ENCODE measurements at places on chromosomes 1 and 21.

DNA sequence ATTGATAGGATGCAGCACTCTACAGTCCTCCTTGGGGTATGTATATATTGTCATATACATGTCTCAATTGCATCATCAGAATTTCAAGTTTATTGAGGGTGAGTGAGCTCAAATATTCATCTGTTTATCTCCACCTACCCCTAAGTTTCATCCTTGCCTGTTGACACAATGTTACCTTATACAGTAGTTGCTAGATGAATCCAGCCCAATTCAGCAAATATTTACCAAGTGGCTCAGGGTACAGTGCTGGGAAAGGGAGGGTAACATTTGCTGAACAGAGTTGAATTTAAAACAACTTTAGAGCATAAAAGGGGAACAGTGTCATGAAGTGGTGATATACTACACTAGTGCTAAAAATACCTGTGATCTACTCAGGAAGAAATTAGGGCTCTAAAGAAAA lies 14.4 kb downstream of the ELAVL4 start:
- DNase-seq: no peak

DNA sequence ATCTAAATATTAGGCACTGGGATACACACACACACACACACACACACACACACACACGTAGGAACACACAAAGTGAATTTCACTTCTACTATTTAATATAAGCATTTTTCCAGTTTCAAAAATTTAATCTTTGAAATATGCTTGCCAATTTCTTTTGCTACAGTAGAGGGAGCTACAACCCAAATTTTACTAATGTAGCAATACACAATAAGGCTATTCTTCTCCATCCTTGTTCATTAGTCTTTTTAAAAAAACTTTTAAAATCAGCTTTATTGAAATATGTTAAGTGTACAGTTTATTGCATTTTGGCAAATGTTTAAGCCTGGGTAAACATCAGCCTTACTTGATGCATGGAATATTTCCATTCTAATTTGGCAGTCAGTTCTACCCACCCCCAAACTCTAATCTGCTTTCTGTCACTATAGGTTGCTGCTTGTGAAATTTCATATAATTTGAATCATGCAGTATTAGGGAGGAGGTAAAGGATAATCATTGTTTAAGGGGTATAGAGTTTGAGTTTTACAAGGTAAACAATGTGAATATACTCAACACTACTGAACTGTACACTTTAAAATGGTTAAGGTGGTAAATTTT lies 93.0 kb upstream of the TENT5C start:
- no peak for DNase-seq

DNA sequence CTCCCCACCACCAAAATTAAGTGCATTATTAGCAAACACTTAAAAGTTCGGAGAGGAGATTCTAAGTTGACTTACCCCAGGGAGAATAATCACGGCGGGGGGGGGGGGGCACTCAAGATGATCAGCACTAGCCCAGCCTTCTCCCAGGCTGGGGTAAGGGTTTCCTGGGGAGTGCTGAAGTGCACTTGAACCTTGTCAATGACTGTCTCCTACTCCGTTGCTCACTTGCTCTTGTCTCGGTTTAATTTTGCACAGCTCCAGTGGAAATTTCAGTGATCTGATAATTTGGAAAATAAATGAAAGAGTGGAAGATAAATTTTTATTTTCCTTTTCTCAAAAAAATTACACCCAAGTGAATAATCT lies 59.2 kb downstream of the PBX1 start:
- DNase-seq: no peak

- no peak for DNase-seq
Observed at GRCh38 chr1:11434501-11434900, 44.5 kb upstream of the DISP3 start.

DNA sequence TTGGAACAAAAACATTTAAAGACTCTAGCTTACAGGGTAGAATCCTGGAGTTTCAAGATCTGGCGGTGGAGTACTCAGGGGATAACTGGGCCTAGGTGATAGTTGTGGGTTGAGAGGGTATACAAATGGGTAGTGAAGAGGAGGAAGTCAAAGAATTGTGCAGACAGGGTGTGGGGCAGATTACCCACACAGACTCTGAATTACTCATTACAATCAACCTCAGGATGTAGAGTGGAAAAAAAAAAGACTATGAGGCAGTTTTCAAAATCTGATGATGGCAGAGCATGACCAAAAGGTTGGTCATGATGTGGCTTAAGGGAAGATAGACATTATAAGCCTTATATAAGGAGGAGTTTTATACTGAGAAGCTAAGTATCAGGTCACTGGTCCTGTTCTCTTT lies 44.1 kb upstream of the GLIS1 start:
- no peak for DNase-seq

DNA sequence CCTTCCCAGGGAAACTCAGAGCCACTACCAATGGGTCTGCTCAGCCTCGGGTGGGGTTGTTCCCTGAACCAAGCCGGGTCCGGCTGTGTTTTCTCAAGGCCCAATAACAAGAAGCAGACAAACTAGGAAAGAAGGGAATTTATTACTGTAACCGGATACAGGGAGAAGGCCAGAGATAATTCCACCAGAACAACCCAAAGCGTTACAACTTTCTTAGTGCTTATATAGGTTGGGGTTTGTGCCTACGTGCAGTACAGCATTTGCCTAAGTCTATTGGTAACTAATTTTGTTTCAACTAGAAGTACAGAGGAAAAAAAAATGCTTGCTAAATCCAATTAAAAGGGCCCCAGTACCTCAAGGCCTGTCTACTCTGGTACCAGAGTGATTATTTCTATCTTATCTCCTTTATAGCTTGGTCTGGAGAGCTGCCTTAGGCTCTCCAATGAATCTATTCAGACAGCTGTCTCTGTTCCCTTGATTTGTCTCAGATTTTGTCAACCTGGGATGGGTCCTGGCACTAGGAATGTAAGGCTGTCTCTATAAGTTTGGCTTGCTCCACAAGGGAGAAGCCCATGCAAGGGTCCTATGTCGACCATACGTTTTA lies 57.3 kb upstream of the CCDC190 start:
- no peak for DNase-seq

GRCh38 chr1:151069103-151069486 lies 1.5 kb upstream of the GABPB2 start:
- DNase-seq: no peak

- DNase-seq: no peak
Observed at GRCh38 chr1:36571106-36571505, 88.4 kb upstream of the CSF3R start.

DNA sequence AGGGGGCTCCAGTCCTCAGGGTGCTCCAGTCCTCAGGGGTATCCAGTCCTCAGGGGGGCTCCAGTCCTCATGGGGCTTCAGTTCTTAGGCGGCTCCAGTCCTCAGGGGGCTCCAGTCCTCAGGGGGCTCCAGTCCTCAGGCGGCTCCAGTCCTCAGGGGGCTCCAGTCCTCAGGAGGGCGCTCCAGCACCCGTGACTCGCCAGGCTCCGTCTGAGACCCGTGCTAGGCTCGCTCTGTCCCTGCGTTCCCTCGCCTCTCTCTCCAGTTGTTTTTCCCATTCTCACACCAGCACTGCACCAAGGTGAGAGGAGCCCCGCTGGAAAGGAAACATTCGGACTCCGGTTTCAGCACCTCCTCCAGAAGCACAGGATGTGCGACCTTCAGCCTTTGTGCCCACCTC lies 9.4 kb upstream of the OR2M2 start:
- DNase-seq: no peak

DNA sequence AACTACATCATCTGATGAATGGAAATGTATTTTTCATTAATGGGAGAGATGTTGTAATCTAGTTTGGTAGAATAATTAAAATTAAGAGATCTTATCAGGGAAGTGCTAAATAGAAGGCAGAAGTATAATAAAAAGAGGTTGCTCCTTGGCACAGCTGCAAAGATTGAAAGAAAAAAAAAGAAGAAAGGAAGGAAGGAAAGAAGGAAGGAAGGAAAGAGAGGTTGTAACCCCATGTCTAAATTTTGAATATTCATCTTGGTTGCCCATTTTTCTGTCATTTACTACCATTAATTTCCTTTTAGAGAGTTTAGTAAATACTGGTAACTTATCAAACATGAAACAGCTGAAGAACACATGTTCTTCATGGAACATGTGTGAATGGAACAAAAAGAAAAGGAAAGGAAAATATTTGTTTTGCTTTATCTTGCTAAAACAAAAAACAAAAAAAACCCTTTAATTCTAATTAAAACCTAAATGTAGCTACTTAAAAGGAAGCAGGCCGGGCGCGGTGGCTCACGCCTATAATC lies 10.5 kb upstream of the MDM4 start:
- DNase-seq: no peak

DNA sequence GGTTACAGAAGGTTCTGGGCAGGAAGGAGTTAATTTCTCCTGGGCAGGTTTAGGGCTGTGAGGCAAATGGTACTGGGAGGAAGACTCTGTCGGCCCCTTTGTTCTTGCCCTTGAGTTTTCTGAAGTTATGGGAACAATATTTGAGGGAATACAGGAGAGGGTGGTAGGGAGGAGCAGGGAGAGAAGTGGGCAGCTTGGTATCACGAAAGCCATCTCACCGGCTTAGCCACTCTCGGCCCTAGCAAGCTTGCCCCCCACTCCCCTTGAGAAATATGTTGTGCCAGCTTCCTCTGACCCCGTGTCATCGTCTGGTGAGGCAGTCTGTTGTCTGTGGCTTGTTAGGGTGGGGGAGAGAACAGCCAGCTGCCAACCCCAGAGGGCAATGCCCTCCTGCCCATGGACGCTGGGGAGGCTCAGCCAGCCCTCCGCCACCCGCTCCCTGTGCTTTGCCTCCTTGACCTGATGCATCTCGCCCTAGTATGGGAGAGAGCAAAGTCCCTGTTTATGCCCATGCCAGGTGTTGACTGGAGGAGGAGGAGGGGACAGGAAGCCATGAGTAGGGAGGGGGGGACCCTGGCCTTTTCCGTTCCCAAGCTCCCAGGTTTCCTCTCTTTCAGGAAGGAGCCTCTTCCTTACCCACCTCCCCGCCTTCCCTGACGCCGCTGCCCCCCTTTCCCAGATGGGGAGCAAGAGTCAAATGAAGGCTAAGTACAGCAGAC lies 1.2 kb downstream of the EFNA1 start:
- no peak for DNase-seq

GRCh38 chr1:192943108-192943507 lies 116.1 kb downstream of the UCHL5 start:
- DNase-seq: no peak

- no peak for DNase-seq
Observed at GRCh38 chr1:148263128-148263905, 111.2 kb upstream of the NBPF11 start.

DNA sequence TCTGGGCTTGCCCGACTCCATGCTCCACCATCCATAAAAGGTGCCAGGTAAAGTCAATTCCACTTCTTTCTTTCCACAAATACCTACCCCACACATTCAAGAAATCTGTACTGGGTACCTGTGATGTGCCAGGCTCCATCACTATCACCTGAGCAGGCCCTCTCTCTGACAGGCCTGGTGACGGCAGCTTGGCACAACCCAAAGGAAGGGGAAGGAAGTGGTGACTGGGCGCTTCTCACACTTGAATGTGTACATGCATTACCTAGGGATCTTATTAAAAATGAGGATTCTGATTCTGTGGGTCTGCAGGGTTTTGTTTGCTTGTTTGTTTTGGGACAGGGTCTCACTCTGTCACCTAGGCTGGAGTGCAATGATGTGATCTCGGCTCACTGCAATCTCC lies 7.5 kb downstream of the HTR1D start:
- no peak for DNase-seq

DNA sequence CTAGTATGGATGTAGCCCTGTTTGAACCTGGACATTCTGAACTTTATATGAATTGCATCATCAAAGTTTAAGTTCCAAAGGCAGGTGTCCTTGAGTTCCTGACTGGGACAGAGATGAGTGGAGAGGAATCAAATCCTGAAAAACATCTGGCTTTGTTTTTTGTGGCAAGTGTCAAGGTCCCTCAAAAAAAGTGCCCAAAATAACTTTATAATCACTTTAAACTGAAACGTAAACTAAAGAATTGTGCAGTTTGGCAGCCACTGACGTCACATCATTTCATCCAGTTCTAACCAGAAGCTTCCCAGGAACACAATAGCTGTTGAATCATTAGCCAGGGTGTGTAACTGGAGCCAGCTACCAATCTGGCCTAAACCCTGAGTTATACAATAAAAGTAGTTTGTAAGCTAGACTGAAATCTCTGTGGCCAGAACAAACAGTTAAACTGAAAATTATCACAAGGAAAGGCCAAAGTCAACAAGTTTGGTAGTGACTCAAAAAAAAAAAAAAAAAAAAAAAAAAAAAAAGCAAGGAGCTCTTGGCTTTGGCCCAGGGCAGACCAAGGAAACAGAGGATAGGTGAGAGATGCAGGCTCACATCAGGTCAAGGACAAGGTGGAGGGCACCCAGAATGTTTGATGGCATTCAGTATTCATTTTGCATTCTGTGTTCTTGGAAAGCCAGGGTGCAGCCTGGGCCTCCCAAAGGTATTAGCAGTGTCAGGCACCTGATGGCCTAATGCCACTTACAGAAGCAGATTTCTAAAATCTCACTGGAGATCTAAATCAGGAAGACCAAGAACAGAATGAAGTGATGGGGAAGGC lies 74.3 kb downstream of the TNFSF18 start:
- DNase-seq: no peak

- DNase-seq: no peak
Observed at GRCh38 chr1:153365696-153366095, 8.0 kb downstream of the S100A9 start.

DNA sequence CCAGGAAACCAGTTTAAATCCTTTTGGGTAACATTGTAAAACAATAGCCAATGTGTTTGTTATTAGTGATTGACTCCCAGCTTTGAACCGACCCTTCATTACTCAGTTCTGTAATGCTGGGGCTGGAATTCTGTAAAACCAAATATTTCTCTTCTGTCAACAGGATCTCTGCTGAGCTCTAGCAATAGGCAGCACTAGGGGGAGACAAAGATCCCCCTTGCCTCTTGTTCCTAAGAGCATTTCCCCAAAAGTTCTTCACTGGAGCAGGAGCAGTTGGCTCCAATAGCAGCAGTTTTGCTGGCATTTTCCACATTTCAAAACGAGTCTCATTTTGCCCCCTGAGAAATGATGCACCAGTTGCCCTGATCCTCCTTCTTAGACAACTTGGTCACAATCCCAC lies 1671.1 kb downstream of the MRPL39 start:
- DNase-seq: no peak

DNA sequence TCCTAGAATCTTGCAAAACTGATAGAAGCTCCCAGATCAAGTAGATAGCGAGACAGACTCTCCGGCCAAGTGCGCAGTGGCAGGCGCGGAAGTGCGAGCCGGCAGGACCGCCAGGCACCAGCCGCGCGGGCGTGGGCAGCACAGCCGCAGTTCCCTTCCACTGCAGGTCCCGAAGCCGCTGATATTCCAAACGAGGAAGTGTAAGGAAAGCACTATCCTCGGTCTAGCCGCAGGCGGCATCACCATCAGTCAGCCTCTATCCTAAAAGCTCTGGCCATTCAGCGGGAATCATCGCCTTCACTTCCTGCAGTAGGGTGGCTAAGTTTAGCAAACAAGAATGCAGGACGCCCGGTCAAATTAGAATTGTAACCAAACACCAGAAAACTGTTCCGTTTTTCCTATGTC lies 710 bp downstream of the GLRX2 start:
- DNase-seq: no peak

GRCh38 chr21:29133241-29133640 lies 2.8 kb downstream of the MAP3K7CL start:
- DNase-seq: no peak

All from activated CD8-positive, alpha-beta memory T cell treated with anti-CD3 and anti-CD28 coated beads for 4 hours (primary cell).